ENCODE measurements at places on chromosomes 13 and 19. TPM values are rescaled to one million over a fixed set of nuclear protein-coding genes. Genes with fewer than 3 reads are reported as not detected.

ZNF382 gene
- total RNA-seq = 110 TPM

HNRNPA1L2 gene
- total RNA-seq = 7.5 TPM

HSH2D gene
- not detected for total RNA-seq

JOSD2 gene
- 3.9 TPM for total RNA-seq

GRCh38 chr13:113742000-113742441 lies 17.0 kb upstream of the TMEM255B start:
- no peak for DNase-seq

DNA sequence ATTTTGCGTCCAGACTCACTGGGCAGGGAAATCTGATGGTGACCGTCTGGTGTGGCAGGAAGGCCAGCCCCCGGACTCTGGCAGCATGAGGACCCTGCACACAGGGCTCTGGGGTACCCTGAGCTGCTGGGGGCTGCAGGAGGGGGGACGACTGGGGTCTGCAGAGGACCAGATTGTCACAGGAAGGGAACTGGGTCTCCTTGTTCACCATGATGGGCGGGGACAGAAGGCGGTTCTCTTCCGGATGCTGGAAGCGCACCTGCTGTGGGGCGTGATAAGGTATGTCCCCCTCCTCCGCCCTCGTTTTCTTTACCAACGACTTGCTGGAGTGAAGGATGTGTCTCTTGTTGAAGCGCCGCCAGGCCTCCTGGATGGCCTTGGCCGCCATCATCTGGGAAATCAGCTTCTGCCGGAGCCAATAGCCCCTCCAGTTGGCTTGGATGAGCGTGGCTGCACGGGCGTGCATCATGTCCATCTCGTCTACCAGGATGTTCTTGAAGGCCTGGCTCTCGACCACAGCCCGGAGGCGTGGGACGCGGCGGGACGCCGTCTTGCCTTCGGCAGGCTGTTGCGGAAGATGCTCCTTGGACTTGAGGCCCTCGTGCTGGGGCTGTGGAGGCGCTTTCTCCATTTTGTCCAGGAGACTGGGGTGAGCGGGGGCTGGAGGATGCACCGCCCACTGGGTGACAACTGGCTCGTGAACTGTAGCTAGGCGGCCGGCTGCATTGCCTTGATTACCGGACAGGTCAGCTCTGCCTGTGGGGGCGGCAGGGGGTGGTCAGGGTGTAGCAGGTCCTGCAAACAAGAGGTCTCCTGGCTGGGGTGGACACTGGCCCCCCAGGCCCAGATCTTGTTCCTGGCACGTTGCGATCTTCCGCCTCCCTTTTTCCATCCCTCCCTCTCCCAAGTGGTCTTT lies 7.2 kb downstream of the IQCN start:
- DNase-seq = no peak

GRCh38 chr19:47650700-47651099 lies 41.8 kb downstream of the BICRA start:
- no peak for DNase-seq

DNA sequence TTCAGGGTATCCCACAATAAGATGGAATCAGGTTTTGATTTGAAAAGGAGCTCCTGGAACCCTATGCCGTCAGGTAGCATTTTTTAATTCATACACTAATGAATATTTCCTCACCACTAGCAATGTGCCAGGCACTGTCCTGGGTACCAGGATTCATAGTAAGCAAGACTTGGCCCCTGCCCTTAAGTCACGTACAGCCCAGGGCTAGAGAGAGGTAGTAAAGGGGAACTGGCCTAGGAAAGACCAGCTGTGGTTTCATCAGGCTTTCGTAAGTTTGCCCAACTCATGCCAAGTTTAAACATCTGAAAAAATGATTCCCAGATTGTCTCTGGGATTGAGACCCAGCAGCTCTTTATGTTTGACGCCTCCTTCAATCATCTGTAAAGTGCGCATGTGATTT lies 45.9 kb upstream of the AMER2 start:
- no peak for DNase-seq

DNA sequence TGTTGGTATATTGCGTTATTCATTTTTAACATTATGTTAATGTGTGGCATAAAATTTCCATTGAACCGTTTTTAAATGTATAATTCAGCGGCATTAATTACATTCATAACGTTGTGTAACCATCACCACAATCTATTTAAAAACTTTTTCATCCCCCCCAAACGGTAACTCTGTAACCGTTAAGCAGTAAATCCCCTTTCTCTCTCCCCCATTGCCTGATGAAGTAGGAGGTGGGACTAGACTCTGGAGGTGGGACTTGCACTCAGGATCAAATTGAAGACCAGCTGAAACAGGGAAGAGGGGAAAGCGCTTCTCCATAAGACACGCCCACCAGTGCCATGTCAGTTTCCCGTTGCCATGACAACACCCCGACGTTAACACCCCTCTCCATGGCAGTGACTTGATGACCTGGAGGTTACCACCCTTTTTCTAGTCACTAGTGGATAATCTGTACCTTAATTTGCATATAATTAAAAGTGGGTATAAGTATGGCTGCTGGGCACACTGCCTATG lies 16.8 kb downstream of the CLEC11A start:
- DNase-seq = no peak

GRCh38 chr13:37457612-37458011 lies 141.0 kb downstream of the POSTN start:
- no peak for DNase-seq

- no peak for DNase-seq
Observed at GRCh38 chr13:92418818-92419412, 807.7 kb upstream of the GPC6 start.

DNA sequence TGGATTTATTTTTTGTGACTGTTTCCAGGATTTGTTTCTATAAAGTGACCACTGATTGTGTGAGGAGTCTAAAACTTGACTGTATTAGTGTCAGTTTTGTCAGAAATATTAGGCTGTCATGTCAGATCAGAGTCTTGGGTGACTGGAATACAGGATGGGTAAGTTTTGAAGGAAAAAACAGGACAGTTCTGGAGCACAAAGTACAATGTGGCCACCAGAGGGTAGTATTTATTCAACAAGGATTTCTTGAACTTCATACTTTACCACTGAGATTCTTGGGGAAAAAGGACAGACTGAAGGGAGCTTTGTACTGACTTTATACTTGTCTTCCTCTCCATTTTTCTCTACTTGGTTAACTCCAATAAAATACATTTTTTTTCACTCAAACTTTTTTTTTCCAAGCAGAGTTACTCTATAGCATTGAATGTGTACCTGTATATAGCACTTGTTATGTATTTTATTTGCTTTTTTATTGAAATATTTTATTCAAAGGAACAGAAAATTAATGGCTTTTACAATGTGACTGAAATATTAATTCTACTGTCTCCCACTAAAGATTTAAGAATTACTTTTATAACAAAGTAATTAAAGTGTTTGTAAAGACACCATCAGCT lies 51.1 kb downstream of the LMO7 start:
- DNase-seq = no peak
